ENCODE measurements at places on chromosomes 5 and 9.

GRCh38 chr5:173662581-173663351 is 46.3 kb upstream of the BOD1 start:
- no peak for DNase-seq

- DNase-seq: no peak
Observed at GRCh38 chr9:109455861-109456260, 42.2 kb downstream of the PTPN3 start.

GRCh38 chr5:392431-392988 is 50.5 kb upstream of the EXOC3 start:
- DNase-seq: no peak

DNA sequence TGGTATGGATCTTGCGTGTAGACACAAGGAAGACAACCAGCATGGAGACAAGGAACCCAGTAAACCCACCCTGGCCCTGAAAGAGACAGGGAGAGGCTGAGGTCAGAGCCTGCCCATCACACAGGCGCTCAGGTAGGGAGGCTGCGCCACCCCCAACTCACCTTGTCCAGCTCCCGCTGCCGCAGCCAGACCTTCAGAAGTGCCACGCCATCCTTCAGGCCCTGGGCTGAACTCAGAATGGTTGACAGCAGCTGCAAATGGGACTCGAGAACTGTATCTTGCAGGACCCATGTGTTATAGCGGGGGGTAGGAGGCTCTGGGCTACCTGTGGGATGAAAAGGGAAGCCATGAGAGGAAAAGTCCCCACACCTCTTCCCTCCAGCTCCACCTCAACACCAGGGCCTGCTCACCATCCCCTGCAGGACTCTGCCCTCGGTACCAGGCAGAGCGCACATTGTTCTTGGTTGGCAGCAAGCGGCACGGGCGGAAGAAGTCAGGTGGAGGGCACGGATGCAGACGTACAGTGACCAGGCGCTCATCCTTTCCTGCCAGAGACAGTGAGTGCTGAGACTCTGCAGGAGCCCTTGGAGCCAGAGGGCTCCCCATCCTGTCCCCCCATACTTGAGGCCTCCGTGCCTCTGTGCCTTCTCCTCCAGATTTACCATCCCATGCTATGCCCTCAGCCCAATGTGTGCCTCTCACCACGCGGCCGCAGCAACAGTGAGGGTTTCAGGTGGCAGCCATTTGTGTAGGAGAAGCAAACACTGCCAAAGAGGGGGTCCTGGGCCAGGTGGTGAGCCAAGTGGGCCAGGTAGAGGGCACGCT is 4.7 kb downstream of the NOL6 start:
- DNase-seq: no peak

DNA sequence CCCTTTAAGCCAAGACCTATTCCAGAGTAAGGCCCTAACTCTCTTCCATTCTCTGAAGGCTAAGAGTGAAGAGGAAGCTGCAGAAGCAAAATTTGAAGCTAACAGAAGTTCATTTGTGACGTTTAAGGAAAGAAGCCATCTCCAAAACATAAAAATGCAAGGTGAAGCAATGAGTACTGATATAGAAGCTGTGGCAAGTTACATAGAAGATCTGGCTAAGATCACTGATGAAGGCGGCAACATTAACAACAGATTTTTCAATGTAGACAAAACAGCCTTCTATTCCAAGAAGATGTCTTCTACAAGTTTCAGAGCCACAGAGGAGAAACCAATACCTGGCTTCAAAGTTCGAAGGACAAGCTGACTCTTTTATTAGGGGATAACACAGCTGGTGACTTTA is 1143.4 kb downstream of the CDH12 start:
- DNase-seq: no peak

DNA sequence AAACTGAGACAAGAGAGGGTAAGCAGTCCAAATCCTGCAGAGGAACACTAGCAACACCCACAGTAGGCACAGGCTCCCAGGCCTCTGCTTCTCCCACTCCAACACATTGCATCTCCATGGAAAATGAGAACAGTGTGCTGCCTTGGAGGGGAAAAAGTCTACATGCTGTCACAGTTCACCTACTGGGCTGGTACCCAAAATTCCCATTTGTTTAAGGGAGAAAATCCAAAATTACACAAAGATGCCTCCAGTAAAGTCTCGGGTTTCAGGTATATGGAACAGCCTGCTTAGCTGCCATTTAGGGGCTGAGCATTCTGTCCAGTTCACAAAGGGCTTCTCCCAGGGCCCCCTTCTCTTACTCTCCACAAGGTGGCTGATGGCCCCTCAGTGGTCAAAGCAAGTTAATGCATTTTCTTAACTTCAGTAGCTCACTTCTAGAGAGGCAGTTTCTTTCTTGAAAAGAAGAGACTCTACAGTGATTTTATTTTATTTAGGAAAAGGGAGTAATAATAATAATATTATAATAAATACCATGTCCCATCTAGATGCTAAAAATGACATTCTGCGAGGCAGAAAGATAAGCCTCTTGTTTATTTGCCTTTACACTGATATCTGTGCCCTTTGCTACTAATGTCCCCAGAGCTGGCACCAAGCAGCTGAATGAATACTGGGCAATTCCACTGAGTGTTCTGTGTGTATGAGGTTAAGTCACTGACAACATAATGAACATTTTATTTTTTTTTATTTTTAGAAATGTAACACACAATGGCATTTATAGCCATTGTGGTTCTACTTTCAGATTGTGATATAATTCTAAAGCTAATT is 89.4 kb downstream of the RGS7BP start:
- no peak for DNase-seq

GRCh38 chr9:21788752-21789151 is 13.7 kb upstream of the MTAP start:
- DNase-seq: no peak

DNA sequence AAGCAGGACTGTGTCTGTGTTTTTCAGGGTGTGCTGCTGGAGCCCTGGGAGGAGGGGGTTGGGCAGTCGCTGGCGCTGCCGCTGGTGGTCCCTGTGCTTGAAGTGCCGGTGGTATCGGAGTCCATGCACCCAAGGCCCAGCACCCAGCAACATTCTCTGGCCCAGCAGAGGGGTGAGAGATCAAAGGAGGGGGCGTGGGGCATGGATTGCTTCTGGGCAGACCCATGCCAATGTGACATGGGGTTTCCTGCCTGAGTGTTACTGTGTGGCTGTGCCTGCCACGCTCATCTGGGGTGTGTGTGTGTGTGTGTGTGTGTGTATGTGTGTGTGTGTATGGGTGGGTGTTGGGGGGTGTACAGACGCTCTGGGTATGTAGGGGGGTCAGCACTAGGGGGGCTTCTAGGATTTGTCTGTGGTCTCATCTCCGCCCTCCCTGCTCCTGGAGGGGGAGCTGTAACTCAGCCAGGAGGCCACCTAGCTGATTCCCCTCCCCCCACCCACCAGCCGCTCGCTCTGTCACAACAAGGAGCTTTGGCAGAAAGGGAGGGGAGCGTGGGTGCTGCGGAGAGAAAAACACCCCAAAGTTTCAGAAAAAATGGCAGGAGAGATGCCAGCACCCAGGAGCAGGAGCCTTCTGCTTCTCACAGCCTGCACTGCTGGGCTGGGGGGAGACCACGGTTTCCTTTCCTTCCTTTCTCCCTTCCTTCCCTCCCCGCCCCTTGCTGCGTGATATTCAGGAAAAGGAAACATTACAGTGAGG is 35.9 kb upstream of the HSPA9 start:
- DNase-seq: no peak

DNA sequence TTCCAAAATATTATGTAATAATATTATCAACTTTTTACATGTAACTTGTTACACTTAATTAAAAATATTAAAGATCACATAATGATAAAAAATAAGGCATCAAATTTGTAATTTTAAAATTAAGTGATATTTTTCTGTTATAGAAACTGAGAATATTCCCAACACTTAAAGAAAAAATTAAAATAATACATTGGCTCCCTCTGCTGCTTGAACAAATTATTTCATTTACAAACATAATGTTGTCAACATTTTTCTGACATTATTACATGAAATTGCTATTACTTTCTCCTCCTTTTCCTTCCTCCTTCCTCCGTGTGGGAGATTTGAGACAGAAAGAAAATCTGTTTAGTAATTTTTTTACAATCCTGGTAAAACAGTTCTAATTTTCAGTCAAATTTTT is 42.3 kb downstream of the RNF180 start:
- DNase-seq: no peak

- DNase-seq: no peak
Observed at GRCh38 chr9:129462360-129462759, 158.5 kb downstream of the C9orf50 start.

DNA sequence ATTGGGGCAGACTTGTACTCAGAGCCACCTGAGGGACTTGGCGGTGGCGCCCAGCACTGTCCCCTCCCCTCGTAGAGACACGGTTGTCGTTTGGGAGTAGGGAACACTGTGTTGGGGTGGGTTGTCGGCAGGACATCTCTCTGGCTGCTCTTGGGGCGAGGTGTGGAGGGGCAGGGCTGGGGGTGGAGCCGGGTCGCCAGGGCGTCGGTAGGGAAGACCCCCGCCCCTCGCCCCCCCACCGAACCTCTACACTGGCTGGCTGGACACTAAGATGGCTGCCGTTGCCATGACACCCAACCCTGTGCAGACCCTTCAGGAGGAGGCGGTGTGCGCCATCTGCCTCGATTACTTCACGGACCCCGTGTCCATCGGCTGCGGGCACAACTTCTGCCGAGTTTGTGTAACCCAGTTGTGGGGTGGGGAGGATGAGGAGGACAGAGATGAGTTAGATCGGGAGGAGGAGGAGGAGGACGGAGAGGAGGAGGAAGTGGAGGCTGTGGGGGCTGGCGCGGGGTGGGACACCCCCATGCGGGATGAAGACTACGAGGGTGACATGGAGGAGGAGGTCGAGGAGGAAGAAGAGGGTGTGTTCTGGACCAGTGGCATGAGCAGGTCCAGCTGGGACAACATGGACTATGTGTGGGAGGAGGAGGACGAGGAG is 778 bp downstream of the TRIM41 start:
- no peak for DNase-seq

DNA sequence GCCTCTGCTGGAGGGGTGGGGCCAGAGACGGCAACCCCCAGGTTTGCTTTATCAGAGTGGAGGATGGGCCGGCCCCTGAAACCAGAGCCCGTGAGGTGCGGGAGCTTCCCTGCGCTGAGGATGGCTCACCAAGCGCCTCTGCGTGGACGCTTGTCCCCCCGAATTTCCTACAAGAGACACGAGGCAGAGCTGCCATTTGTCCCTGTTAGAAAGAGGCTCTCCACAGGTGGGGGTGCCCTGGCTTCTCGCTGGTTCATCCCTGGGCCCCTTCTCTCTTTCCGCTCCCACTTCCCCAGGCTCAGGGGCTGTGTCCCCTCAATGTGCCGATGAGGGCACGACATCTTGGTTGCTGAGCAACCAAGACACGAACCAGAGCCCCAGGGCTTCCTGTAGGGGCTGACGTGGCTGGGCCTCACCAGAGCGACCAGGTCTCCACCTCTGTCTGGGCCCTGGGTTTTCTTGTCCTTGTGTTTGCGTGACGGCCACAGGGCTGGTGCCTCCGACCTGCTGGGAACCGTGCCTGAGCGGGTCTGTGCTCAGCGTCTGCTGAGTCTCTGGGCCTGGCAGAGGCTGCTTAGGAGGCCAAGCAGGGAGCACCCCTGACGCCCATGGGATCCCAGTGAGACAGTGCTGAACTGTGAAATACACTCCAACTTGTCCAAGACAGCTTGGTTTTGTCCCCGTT is 119.6 kb upstream of the COL5A1 start:
- no peak for DNase-seq

- DNase-seq: no peak
Observed at GRCh38 chr5:77239126-77239741, 28.8 kb downstream of the PDE8B start.

- DNase-seq: no peak
Observed at GRCh38 chr9:99140685-99141314, 35.9 kb downstream of the TGFBR1 start.

- no peak for DNase-seq
Observed at GRCh38 chr5:107772418-107773310, 101.9 kb upstream of the EFNA5 start.

DNA sequence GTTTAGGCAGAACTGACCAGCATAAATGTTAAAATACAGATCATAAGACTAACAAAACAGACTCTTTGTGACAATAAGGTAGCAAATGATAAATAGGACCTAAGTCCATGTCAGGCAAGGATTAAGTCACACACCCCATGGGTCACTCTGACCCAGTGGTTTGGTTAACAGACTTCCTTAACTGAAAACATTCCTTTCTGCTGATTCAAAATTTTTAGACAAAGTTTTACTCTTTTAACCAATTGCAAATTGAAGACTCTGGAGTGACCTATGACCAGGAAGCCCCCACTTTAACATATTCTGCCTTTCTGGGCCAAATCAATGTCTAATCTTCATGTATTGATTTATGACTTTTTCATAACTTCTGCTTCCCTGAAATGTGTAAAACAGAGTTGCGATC is 4.9 kb upstream of the NXNL2 start:
- DNase-seq: no peak

DNA sequence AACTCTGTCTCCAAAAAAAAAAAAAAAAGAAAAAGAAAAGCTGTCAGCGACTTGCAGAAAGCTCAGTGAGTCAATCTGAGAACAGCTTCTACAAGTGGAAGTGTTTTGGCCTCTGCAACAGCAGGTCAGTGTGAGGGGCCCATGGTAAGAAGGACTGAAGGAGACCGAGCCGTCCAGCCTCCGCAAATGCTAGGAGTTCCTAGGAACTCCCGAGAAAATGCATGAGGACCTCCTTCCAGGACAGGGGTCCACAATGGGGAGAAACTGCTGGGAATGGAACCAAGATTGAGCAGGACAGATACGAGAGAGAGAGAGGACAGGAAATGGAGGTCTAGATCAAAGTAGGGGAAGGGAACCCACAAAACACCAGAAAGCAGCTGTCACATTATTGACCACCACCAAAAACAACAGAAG is 180.5 kb downstream of the CRB2 start:
- DNase-seq: no peak

DNA sequence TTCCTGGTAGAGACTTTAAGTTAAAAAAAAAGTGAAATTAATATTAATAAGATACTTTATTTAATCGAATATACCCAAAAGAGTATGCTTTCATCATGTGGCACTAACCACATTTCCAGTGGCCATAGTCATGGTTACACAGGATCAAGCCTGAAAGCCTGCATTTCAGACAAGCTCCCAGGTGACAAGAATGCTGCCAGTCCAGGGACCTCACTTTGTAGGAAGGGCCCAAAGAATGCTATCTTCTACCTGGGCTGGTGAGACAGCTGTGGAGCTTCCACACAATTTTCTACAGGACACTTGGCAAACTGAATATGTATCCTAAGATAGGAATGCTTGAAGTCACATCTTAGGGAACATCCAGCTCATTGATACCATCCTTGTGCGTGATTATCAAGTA is 203.8 kb downstream of the AUH start:
- DNase-seq: no peak

GRCh38 chr5:135440916-135441315 is 6.2 kb downstream of the DCANP1 start:
- DNase-seq: no peak

GRCh38 chr9:110606179-110606790 is 26.7 kb upstream of the SVEP1 start:
- DNase-seq: no peak

DNA sequence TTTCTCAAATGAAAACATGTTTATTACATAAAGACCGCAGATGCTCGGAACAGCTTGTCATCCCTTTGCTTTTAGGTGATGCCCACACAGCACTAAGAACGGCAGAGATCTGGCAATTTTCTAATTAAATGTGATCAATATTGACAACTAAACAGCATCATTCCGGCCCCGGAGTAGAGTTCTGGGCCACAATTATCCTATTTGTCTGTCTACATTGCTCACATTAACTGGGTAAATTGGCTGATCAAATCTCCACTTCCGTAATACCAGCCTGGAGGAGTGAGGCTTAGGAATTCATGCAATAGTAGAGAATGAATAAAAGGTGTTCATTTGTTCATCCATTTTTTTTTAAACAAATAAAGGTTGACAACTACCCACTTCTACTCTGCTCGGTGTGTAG is 245.1 kb upstream of the C9orf72 start:
- no peak for DNase-seq

GRCh38 chr5:1371218-1371971 is 26.5 kb upstream of the CLPTM1L start:
- DNase-seq: no peak

Measured in amygdala (tissue), 56 donors.